ENCODE measurements at places on chromosomes 3 and 15.

- DNase-seq, result no peak
Measured at GRCh38 chr3:134028486-134029255, 1.1 kb downstream of the SLCO2A1 start.

GRCh38 chr3:74523811-74524210, 90.6 kb downstream of the CNTN3 start:
- no peak for DNase-seq

DNA sequence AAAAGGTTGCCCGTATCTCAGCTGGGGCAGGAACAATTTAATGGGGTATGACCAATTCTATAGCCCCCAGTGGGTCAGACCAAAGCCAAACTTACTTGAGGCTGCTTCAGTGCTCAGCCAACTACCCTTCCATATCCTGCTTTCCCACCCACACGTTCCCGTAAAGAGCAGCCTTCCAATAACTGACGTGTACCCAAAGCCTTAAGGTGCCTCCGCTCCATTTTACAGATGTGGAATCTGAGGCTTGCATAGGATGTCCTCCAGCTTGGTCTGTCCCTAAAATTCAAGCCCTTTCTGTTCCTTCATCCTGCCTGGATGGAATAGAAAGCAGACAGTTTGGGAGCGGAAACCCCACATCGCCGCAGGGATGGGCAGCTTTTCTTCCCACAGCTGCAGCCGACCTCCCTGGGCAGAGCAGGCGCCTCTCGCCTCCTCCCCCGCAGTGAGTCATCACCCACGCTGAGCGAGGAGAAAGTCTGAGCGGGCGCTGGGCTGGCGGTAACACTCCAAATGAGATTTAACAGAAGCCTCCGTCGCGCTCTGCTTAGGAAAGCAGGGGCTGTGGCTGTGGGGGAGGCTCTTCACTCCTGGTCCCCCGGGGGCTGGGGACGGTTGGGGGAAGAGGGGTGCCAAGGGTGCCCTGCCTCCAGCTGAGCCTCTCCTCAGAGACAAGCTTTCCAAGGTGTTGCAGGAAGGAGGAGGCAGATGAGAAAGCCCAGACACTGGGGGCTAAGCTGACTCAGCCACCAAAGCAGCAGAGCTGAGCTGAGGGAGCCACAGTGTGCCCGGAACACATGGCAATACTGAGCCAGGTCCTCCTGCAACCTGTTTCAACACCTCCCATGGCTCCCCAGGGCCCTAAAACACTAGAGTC, 57.8 kb upstream of the HRH1 start:
- DNase-seq, result no peak

- no peak for DNase-seq
Measured at GRCh38 chr3:177679568-177680471, 482.5 kb upstream of the TBL1XR1 start.

GRCh38 chr3:59775106-59775505, 725.3 kb upstream of the CFAP20DC start:
- no peak for DNase-seq

DNA sequence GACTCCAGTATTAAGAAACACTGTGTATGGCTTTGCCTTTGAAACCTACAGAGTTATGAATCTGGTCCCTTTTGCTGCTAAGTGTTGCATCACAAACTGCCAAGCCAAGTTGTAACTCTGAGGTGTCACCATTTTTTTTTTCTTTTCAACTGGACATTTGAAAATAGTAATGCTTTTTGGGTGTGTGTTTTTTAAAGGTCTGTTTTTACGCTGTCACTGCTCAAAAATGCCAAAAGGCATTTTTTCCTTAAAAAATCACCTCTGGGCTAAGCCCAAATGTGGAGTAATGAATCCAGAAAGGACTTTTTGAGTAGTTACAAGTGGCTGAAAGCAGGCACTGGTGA, 9.5 kb downstream of the SMAD3 start:
- no peak for DNase-seq

GRCh38 chr3:172372895-172373294, 75.4 kb downstream of the GHSR start:
- no peak for DNase-seq

DNA sequence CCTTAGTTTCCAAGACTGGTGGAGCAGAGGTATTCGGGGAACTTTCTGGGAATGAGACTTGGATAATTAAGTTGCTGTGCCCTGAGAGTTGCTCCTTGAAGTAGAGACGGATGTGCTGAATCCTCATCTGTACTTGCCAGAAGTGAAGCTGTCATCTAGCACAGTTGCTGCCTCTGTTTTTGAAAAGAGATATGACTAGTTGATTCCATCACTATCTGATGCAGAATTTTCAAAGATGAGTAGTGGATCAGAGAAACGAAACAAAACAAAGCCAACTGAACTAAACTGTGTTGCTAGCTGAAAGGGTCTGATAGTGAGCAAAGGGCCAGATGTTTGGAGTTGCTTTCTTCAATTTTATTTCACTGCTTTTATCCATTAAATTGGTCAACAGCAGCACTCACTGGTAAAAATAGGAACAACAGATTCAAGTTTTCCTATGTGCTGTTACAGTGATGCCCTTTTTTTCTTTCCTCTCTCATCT, 52.7 kb downstream of the MITF start:
- no peak for DNase-seq

GRCh38 chr3:72157748-72158638, 373.0 kb upstream of the PROK2 start:
- DNase-seq, result peak; percentile 61

- no peak for DNase-seq
Measured at GRCh38 chr3:14290631-14291385, 111.6 kb upstream of the SLC6A6 start.

DNA sequence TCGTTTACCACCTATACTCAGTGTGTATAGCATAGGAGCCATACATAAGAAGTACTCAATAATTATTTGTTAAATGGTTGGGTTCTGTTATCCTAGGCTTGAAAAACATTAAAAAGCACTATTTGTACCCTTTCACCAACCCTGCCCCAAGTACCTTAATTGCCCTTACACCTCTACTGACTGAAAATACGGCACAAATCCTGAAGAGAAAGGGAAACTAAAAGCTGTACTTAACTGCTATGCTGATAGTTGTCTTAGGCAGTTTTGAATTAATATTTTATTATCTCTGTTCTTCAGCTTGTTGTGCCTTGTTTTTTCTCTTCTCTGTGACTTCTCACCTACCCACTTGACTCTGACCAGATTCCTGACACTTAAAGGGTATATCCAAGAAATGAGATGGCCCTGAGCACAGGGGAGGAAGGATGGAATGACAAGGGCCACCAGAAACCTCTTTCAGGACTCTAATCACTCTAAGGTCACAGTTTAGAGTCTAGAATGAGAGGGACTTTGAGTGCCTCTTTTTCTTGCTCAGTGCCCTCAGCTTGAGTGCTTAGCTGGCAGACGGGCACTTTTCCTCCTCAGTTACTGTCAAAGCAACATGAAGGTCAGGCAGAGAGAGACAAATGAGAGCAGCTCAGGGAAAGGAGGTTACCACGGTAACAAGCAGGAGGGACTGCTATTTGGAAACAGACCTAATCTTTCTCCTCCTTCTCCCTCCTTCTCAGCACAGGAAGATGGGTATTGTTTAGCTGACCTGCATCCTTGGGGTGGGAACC, 136.5 kb downstream of the ZNF609 start:
- DNase-seq, result peak; percentile 35

- DNase-seq, result no peak
Measured at GRCh38 chr15:36766449-36766848, 187.0 kb downstream of the CDIN1 start.

- no peak for DNase-seq
Measured at GRCh38 chr3:61847784-61848462, 286.6 kb downstream of the PTPRG start.

GRCh38 chr15:28099555-28100140, 533 bp upstream of the OCA2 start:
- DNase-seq, result peak; percentile 23

DNA sequence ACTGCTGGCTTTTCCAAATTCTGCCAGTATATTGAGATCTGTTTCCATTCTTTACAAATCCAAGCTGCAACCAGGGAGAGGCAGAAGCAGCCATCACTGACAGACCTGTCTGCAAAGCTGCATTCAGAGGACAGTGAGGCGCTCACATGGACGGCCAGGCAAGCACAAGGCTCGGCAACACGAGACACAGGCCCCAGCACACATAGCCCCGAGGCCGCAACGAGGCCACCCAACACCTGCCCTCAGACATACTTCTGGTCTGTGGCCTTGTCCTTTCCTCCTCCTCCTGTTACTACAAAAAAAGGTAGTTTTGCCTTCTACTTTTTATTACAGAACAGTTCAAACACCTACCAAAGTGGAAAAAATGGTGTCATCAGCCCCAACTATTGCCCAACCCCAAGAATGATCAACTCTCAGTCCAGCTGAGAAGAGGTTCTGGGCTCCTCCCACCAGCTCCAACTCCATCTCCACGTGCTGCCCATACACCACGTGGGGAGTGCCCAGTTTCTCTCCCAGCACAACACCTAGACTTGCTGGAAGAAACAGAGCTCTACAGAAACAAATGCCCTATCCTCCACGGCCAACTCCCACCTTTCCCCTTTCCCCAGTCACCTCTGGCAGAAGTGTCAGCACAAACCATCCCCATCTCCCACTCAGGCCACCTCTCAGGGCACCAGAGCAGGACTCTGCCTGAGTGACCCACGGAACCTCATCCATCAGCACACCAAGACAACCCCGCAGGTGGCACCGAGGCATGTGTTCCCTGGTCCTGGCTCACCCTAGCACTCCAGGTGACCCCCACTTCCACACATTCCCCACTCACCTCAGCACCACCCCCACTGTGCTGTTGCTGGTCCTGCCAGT, 7.4 kb downstream of the ZXDC start:
- DNase-seq, result no peak

GRCh38 chr3:42270561-42270960, 4.6 kb upstream of the CCK start:
- no peak for DNase-seq

GRCh38 chr15:55921744-55922143, 71.7 kb downstream of the NEDD4 start:
- DNase-seq, result no peak

DNA sequence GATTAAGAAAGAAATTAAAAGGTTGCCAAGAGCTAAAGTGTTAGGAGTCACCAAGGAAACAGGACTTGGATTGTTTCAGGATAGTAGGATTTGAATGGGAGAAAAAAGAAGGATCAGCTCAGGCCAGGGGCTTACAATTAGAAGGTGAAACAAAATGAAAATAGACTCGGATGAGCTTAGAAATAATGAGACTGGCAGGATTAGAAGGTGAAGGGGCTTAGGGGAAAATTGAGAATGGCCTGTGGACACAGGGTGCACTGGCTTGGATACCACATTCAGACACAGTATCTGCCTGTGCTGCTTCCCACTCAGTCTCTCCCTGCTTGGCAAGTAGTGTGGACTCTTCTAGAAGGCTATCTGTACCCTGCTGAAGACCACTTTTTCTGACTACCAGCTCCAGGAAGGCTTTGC, 206.1 kb upstream of the ATP10A start:
- no peak for DNase-seq

DNA sequence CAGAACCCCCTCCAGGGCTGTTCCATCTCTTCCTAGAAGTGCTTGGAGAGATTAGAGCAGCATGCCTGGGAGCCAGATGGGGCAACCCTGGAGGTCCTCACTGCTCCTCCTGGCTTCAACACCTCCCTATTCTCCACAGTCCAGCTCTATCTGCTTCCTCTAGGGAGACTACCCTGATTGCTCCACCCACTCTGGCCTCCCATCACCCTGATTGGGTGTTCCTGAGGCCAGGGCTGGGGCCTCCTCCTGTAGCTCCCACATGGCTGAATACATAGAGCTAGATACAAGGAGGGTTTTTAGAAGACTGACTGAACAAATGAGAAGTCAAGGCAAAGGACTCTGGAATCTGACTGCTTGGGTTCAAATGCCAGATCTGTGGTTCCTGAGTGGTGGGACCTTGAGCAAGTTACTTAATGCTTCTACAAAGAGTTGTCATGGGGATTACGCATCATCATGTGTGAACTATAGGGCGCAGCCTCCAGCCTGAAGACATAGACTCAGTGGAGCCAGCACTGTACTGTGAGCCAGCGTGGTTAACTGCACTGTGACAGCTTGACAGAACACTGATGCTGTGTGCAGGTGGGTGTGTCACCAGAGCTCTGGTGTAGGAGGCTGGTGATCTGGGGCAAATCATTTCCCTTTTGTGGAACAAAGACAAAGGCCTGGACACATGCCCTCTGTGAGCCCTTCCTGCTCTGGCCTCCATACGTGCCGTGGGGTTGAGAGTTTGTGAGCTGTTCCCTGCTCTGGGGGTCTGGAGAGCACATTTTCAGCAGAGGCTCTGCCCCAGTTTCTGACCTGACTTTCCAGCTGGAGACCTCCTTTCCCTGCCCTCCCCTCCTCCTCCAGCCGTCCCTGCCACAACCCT, 74.8 kb downstream of the SCN5A start:
- DNase-seq, result no peak

DNA sequence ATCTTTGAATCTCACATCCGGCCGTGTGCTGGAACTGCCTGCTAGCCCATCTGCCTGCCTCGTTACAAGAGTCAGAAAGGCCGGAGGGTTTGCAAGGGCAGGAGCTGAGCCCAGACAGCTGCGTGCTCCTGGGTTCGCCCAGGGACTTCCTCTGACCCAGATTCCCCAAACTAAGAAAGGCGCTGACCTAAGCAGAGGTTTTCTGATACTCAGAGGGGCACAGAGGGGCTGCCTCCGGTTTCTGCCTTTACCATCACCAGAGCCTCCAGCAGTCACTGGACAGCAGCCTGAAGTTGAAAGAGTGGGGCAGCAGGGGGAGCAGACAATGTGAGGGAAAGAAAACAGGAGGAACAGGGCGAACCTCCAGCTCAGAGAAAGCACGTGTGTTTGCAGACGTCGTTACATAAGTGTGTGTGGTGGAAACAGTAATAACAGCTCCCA, 33.4 kb upstream of the RAD18 start:
- no peak for DNase-seq

GRCh38 chr3:127789990-127790881, 32.1 kb downstream of the MGLL start:
- no peak for DNase-seq

DNA sequence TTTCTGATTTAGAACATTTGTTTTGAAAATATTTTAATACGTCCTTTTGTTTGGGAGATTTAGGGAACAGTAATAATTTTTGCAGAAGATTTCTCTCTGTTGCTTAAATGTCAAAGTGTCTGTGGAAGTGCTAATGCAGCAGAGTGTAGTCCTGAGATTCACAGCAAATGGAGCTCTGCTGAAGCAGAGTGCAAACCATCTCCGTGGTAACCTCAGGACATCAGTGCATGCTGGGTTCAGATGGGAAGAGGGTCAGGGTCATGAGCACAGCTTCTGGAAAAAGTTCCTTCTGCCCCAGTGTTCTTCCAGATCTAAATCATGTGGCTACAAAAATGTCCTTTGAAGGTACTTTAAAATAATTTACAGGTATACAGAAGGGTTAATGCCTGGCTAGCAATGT, 39.9 kb upstream of the SLC9A9 start:
- DNase-seq, result no peak

GRCh38 chr15:28047277-28047676, 51.8 kb downstream of the OCA2 start:
- DNase-seq, result no peak
